ENCODE measurements at places on chromosomes 6 and 20.
A peak's percentile ranks its signal among the peaks of the same experiment; 100 is the strongest.

- DNase-seq, result no peak
Observed at GRCh38 chr6:35663447-35664235, 25.1 kb downstream of the FKBP5 start.

- DNase-seq, result no peak
Observed at GRCh38 chr6:35046103-35046502, 95.0 kb downstream of the TCP11 start.

GRCh38 chr20:53050338-53050737 lies 78.2 kb downstream of the TSHZ2 start:
- no peak for DNase-seq

- no peak for DNase-seq
Observed at GRCh38 chr6:5411414-5411813, 150.1 kb downstream of the FARS2 start.

DNA sequence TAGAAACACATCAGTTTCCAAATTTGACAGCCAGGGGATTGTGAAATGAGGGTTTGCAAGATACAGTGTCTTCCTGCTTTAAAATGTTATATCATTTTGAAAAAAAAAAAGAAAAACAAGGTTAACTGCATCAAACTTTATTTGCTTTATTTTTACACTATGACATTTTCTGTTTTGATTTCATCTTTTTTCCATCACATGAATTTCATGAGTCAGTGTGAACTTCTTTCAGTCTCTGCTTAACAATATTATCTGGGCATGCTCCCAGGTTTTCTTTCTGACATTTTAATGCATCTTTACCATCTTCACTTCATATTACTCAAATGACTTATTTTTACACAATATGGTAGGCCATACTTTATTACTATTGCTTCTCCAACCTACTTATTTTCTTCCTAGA lies 1.9 kb downstream of the NCOA7 start:
- no peak for DNase-seq

DNA sequence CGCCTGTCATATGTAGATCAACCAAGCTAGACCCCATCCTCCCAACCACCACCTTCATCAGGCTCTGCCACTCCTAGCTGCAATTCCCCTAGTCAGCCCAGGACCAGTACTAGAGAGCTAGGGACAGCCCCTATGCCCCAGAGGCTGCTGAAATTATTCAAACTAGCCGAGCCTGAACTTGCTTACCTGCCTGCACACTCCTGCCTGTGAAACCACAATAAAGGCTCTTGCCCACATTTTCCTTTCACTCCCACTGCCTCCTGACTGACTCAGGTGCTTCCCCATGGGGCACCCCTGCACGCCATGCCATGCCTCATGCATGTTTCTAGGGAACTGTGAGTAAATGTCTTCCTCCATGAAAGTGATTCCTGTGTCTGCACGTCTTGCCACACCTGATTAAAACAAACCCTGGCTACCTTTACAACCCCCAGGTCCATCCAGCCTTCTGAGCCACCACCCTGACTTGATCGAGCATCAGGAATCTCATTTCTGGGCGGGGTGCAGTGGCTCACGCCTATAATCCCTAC lies 66.5 kb upstream of the IER3 start:
- peak; percentile 60 for DNase-seq

DNA sequence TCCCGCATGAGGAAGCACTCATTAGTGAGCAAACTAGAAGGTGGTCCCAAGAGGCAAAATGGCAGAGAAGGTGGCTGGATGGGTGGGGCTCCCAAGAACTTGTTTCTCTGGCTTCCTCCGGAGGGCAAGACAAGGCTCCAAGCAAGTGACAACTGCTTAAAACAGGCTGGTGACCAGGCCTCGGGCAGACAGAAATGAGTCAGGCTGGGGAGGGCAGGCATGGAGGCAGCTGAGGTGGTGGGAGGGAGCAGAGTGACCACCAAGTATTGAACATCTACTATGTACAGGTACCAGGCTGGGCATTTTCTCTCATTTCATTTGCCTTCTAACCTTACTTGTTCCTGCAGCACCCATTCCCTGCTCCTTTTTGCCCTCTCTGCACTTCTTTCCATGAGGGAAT lies 33.4 kb downstream of the TNXB start:
- DNase-seq, result no peak

GRCh38 chr6:135731116-135731515 lies 120.4 kb upstream of the PDE7B start:
- no peak for DNase-seq

- DNase-seq, result no peak
Observed at GRCh38 chr6:138440758-138441357, 36.8 kb downstream of the HEBP2 start.

DNA sequence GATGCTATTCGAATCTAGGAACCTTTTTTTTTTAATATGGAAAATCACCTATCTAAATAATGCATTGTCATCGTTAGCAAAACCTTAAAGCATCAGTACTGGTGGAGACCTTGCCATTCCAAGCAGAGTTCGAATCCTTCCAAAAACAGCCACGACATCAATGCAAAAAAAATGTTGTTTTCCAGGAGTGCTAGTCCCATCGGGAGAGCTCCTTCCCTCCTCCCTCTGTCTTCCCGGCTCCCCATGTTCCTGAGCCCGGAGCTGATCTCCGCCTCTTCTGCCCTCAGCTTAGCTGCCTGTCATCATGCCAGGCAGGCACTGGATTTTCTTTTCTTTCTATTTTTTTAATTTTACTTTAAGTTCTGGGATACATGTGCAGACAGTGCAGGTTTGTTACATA lies 153.6 kb upstream of the QKI start:
- no peak for DNase-seq

DNA sequence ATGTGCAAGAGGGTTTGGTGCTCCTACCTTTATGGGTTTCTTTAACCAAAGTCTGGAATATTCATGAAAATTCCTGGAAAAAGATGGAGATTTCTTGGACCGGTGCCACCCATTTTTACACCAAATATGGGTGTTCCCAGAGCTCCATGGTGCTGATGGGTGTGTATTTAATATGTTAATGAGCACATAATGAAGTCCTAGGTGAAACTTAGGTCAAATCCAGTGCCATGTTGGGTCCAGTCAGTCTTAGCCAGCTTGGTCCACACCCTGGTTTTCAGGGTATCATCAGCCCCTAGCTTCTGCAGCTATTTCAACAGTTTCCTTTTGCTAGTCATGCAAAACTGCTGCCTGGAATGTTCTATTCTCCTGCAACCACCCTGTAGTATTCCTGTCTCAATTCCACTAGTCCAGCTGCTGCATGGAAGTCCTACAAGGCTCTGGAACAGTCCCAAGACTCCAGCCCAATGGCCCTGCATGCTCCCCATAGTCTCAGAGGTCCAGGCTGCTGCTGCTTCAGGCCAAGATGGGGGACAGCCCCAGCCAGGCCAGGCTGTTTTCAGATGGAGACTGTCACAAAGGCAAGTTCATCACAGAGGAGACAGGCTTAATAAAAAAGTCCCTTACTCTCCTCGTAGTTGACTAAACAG lies 31.8 kb downstream of the CST9L start:
- DNase-seq, result no peak

DNA sequence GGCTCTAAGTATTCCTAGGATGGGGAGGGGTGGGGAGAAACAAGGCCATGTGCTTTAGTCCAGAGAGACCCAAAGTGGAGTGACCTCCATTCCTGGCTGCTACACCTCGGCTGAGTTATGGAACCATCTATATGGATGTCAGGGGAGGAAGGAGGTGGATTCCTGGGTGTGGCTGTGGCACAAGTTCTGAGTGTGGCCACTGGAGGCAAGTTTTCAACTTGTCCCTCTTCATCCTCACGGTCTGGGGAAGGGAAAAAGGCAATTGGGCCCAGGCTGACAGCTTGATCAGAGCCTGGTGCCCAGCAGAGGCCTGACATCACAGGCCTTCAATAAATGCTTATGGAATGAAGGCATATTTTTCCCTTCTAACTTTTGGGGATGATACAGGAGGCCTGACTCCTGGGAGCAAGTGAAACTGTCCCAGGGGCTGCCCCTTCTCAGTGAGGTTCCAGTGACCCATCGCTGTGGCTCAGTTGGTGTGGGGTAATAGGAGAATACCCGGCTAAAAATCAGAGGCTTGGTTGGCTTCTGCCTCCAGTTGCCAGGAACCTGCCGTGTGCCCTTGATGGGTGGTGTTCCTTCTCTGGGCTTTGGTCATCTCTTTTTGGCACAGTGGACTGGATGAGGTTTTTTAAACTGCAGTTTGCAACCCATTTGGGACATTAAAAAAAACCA lies 1.8 kb upstream of the ITPR3 start:
- no peak for DNase-seq

- no peak for DNase-seq
Observed at GRCh38 chr6:2477250-2477649, 231.8 kb upstream of the GMDS start.

- DNase-seq, result no peak
Observed at GRCh38 chr20:62482146-62482809, 6.5 kb upstream of the GATA5 start.

DNA sequence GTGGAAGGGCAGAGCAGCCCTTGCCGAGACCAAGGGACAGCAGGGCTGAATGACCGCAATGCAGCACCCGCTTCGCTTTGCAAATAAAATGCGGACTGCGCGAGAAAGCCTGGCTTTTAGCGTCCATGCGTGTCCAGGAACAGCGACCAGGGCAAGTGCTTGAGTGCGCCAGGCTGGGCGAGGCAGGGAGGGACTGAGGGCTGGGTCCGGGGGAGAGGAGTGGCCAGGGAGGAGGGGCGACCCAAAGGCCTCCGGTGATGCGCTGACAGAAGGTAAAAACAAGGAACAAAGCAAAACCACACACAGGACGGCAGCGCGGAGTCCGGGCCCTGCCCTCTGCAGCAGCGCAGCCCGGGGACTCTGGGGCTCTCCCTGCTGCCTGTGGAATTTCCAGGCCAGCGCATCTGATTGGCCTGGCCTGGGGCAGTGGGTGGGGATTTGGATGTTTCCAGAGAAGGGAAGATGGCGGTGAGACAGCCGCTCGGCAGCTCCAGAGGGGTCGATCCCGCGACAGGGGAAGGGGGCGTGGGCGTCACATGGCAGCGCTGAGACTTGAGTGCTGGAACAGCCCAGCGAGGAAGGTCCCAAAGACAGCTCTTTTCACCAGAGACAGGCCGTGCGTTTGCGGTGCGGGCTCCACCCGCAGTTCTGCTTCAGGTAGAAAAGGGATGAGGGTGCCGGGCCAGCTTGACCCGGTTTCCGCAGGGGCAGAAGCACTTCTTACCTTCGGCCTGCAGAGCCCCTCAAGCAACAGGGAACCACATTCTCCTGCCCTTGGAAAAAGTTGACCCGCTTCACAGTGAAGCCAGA lies 51.8 kb downstream of the SSR1 start:
- DNase-seq, result no peak

- no peak for DNase-seq
Observed at GRCh38 chr6:2630359-2630758, 120.4 kb downstream of the MYLK4 start.

DNA sequence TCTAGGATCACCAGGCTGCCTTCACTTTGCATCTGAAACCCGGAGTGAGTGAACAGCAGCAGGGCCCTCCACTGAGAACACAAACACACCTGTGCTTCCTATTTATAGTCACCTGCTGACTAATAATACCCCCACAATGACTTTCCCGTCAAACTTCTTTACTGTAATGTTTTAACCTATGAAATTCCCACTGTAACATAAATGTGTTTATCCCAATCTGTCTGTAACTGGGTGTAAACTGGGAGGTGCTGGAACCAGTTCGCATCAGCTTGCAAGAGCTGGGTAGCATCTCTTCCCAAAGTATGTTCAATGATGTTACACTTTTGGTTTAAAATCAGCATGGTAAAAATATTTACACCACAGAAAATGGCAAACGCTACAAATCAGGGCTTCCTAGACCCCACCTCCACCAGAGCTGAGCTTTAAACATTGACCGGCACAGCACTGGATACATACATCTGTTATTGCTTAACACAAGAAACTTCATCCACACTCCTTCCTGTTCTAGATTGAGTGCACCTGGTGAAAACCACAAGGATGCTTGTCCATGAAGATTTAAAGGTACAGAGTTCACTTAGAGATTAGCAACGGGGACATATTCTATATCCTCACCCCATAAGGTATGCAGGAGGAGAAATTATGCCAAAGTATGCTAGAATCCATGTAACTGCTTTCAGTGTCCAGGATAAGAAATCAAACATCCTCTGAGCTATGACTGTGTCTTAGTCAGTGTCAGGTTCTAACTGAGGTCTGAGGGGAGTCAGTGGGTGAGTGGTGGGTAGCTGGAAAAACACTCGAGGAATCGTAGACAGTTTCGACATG lies 79.0 kb downstream of the ALDH8A1 start:
- DNase-seq, result no peak

DNA sequence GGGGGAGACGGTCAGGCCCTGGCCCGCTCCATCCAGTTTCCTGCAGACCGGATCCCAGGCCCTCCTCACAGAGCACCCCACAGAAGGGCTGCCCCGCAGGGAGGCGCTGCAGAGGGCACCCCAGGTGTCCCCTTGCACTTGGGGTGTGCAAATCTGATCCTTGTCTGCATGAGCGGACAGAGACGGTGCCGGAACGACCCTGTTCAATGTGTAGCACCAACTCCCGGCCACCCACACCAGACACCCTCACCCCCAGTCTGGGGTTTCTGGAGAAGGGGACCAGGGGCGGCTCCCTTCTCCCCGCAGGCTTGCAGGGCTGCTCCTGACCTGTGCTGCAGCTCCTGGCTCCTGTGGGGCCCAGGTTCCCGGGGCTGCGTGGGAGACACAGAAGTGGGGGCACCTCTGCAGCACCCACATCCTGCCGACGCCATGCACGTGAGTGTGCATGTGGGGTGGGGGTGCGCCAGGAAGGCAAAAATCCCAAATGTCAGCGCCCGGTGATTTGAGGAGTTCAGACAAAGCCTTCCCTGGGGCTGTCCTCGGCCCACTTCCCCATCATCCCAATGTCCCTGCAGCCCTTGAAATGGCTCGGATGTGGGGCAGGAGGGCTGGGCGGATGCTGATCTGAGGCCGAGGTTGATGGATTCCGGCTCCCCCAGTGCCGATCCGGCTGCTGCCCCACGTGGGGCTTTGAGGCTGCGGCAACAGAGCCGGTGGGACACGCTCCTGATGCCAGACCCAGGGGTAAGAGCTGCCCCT lies 85.3 kb upstream of the BHLHE23 start:
- no peak for DNase-seq

DNA sequence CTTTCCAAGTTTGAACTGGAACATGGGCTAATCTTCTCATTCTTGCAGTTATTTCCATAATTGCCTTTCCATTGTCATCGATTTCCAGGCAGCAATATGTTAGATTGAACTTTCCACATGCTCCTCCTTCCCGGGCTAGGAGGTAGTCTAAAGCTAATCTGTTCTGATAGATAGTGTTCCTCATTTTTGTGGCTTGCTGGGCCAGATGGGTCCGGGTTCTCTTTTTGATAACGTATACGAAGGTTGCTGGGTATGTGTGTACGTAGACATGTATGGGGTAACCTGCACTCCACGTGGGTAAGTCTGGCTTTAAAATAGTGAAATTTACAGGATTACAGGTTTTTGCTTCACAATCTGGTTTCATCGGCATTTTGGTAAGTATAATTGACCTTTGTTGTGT lies 14.0 kb upstream of the GMPR start:
- DNase-seq, result no peak

- no peak for DNase-seq
Observed at GRCh38 chr20:48799328-48800105, 28.3 kb downstream of the PREX1 start.

DNA sequence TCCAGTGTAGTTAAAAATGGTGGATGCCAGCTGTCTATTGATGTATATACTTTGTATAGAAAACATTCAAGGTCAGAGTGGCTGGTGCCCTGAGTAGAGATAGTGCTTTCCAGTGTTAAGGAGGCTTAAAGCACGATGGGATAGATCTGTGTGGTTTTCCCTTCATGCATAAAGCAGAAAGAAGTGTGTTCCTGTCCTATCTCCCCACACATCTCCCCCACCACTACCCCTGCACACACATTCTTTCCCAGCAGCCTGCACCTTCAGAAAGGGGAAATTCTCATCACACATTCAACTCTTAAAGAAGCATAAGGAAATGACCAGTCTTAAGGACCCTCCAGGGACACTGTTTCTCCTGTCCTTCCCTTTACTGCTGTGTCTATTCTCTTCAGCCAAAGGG lies 221.7 kb upstream of the TAB2 start:
- no peak for DNase-seq

All from stimulated activated CD8-positive, alpha-beta memory T cell treated with anti-CD3 and anti-CD28 coated beads, Interleukin-12 subunit alpha, Interleukin-12 subunit beta, amount 100 ng/mL, for 4 hours (primary cell).